ENCODE measurements at places on chromosomes 1 and 21. TPM values are rescaled to one million over a fixed set of nuclear protein-coding genes. Genes with fewer than 3 reads are reported as not detected.

DNA sequence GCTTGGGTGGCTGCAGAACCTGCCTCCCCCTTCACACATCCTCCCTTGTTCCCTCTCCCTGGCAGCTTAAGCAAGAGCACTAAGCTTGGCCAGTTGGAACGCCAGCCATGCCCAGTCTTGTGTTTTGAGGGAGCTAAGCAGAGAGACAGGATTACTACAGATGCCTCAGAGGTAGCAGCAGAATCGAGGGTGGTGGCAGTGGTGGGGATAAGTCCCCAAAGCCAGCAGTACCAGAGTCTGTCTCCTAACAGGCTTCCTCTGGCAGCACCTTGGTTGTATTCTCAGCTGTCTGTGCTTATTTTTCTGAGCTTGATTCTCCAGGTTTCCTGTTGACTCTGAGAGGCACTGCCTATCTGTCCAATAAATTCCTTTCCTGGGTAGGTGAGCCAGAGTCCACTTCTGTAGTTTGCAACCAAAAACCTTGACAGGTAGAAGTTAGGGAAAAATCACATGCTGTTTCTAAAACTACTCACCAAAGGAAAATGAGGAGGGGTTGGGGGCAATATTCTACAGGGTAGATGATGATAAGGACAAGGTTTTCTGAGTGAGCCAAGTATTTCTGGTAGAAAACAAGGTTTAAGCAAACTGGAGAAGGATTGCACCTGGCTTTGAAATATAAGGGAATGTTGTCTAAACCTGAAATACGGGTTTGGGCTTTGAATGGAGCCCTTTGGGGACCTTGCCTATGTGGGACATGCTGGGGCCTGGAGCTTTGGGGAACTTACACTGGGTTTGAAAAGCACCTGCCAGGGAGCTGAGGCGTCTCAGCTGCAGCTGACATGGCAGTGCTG lies 100.8 kb downstream of the PBX1 start:
- DNase-seq, result no peak

DNA sequence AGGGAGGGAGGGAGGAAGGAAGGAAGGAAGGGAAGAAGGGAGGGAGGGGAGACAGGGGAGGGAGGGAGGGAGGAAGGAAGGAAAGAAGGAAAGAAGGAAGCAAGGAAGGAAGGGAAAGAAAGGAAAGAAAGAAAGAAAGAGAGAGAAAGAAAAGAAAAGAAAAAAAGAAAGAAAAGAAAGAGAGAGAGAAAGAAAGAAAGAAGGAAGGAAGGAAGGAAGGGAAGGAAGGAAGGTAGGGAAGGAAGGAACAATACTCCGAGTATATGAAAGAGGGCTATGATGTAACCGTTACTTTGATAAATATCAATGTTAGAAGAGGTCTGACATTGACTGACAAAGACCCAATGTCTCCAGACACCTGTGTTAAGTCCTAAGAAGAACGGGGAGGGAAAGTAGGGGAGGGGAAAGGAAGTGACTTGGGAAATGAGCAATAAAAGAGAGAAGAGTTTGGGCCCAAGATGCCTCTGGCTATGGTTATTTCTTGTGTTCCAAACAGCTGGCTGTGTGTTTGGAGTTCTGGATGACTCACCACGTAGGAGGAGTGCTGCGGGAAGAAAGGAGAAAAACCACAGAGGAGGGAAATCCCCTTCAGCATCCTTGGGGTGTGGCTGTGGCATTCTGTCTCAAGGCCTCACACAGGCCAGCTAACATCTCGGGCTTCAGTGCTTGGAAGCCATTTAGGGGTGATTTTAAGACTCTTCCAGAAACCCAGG lies 37.0 kb upstream of the RXRG start:
- peak; percentile 96 for DNase-seq

FLG2 gene
- not detected for total RNA-seq

DNA sequence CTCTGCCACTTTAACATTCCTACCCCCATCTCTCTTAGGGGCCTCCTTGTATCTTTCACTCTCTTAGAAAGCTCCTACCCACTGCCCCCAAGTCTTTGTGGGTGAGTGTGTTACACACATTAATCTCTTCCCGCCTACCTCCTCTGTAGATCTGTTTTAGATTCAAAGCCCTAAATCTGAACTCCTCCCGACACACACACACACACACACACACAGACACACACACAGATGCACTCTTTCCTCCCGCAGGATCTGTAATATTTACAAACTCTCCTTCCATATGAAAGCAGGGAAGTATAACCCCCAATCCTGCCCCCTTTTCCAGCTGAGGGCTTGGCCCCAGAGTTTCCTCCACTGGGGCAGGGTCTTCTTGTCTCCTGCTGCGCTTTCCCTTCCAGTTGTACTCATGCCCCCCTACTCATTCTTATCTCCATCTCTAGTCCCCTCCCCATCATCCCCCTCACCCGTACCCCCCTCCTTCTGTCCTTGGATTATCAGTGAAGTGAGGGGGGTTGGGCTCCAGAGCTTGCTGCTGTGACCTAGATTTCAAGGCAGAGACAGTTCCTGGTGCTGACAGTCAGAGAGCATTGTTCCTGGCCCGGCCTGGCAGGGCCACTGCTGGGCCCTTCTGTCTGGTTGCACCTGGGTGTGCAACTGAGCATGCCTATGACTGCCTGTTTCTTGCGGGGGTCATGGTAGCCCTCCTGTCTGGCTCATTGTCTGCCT lies 4.3 kb downstream of the PEA15 start:
- no peak for DNase-seq

- no peak for DNase-seq
Measured at GRCh38 chr1:35574125-35574654, 1.1 kb downstream of the TFAP2E start.

LDLRAD1 gene
- total RNA-seq, result not detected

RXRG gene
- total RNA-seq, result not detected

DAB1 gene
- total RNA-seq, result not detected

S100A5 gene
- 1.1 TPM for total RNA-seq

- DNase-seq, result no peak
Measured at GRCh38 chr1:16922885-16923431, 1.2 kb downstream of the CROCC start.

RUNX3 gene
- total RNA-seq, result not detected

CAMSAP2 gene
- 57.9 TPM for total RNA-seq

GRCh38 chr1:208074353-208074752 lies 163.4 kb upstream of the CD34 start:
- DNase-seq, result no peak

- no peak for DNase-seq
Measured at GRCh38 chr1:172146141-172146850, 274.2 kb upstream of the C1orf105 start.

DNA sequence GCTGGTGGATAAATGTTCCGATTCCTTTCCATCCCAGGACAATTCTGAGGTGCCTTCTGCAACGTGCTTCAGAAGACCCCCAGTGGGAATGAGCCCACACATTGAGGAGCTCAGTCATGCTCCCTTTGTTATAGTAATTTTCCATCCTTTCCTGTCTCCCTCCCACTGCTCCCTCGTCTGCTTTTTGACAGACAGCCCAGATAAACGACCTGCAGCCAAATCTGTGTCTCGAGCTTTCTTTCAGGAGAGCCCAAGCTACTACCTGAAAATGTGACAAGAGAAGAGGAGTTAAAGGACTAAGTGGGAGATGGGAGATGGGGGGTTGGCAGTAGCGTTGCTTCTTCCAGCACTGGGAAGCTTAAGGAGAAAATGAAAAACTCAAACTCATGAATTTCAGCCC lies 65.9 kb upstream of the LRRN2 start:
- DNase-seq, result no peak

GRCh38 chr1:116819081-116819480 lies 64.9 kb downstream of the CD2 start:
- DNase-seq, result no peak

DNA sequence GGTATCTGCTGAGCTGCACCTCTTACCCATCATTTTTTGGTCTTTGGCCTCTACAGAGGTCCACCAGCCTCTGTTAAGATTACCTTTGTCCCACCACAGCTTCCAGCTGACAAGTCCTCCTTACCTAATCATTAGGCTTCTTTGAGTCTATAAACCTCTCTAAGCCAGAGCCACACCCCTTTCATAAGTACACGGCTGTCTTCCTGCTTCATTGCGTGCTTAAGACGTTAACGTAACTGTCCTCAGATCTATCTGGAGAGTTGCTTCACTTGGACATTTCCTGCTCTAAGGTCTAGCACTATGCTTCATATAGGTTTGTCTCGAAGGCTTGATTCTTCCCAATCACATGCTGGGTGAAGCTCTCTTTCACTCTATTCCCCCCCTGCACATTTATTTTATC lies 71.0 kb upstream of the CACHD1 start:
- DNase-seq, result no peak

GRCh38 chr1:226529891-226530290 lies 18.7 kb upstream of the STUM start:
- DNase-seq, result no peak

GRCh38 chr1:60547821-60548220 lies 474.3 kb upstream of the C1orf87 start:
- no peak for DNase-seq

- no peak for DNase-seq
Measured at GRCh38 chr1:7121622-7121988, 336.4 kb downstream of the CAMTA1 start.

DNA sequence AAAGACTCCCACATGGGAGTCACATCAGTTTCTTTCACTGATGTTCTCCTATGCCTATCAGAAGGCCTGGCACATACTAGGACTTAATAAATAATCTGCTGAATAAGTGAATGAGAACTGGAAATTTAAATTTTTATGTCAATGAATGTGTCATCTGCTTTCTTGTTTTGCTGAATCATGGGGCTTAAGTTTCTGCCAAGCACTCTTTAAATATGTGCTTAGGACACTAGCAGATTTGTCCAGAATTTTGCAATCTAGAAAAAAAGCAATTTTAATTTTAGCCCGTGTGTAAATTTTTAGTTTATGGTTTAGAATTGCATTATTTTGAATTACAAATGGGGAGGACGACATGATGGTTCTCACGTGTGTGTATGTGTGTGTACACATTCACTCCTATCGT lies 803.1 kb downstream of the USP25 start:
- DNase-seq, result peak; percentile 25

DNA sequence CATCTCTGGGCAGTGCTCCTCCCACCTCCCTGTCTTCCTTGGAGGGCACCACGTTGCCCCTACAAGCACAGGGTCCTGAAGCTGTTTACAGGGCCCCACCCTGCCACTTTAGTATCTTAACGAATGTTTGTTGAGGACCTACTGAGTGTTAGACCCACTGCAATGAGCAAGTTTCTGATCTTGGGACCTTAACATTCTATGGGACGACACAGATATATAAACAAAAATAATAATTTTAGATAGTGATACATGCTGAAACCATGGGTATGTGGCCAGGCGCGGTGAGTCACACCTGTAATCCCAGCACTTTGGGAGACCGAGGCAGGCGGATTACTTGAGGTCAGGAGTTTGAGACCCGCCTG lies 10.1 kb downstream of the ENTREP3 start:
- no peak for DNase-seq

PRXL2B gene
- total RNA-seq, result 27.9 TPM

PTAFR gene
- total RNA-seq, result not detected

DNA sequence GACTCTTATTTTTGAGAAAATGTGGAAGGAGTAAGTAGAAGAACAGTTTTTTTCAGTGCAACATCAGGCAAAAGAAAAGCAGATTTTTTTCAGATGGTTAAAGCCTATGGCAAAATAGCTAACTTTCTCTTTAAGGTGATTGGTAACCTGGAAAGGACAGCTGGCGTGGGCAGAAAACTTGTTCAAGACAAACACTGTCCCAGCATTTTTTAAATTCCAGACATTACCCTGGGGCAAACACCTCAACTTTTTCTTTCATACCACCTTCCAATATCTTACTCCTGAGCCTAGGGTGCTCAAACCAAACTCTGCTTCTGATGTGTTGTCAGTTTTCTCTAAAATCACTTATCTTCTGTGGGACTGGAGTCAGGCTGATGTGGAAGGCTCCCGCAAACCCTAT lies 2.7 kb upstream of the LEPR start:
- no peak for DNase-seq

GRCh38 chr21:45643021-45643980 lies at the start of gene PCBP3:
TSS of gene PCBP3 (plus strand) at chr21:45643725. CDS start at chr21:45850086, 206,361 bp downstream.
- DNase-seq, result no peak

DNA sequence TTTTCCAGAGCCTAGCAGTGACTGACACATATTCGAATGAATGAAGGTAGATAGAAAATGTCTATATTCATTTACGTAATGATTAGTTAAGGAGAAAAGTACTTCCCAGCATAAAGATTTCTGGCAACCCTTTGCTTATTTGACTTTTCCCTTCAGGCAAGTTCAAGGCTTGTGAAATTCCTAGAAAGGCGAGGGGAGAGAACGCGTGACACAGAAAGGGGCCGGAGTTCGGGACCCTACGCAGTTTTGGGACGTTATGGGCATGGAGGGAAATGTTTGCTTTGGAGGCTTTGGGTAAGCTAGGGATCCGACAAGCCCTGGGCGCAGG lies 472 bp upstream of the USP25 start:
- DNase-seq, result no peak

DNA sequence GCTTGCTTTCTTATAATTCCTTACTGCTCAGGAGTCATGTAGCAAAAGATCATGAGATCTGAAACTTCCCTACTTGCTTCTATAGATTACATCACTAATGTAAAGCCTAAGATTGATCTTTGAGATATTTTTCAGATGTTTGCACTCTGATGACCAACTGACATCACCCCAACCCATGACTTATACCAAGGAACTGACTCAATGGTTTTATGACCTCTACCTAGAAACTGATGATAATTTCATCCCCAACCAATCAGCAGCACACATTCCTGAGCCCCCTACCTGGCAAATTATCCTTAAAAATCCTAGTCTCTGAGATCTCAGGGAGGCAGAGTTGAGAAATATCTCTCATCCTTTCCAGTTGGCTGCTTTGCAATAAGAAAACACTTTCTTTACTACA lies 122.3 kb upstream of the CAMK1G start:
- DNase-seq, result no peak

RAD54L gene
- total RNA-seq, result 8.5 TPM

ALG14 gene
- 3.3 TPM for total RNA-seq
